ENCODE measurements at places on chromosomes 11 and 22.

DNA sequence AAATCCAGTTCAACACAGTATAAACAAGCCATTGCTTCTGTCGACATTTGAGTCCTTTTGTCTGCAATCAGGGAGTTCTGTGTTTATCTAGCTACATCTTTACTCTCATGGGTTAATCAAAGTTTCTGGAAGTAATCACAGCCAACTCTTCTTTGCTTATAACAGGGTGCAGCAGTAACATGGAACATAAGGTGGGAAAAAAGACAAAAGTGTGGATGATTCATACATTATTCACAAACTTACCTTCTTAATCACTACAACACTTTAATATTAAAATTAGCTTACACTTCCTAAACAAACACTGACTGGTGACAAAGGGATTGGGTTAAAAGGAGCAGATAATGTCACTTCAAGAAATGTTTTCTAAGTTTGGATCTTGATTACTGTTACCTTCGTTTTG is 44.7 kb downstream of the SNX19 start:
- no peak for DNase-seq

DNA sequence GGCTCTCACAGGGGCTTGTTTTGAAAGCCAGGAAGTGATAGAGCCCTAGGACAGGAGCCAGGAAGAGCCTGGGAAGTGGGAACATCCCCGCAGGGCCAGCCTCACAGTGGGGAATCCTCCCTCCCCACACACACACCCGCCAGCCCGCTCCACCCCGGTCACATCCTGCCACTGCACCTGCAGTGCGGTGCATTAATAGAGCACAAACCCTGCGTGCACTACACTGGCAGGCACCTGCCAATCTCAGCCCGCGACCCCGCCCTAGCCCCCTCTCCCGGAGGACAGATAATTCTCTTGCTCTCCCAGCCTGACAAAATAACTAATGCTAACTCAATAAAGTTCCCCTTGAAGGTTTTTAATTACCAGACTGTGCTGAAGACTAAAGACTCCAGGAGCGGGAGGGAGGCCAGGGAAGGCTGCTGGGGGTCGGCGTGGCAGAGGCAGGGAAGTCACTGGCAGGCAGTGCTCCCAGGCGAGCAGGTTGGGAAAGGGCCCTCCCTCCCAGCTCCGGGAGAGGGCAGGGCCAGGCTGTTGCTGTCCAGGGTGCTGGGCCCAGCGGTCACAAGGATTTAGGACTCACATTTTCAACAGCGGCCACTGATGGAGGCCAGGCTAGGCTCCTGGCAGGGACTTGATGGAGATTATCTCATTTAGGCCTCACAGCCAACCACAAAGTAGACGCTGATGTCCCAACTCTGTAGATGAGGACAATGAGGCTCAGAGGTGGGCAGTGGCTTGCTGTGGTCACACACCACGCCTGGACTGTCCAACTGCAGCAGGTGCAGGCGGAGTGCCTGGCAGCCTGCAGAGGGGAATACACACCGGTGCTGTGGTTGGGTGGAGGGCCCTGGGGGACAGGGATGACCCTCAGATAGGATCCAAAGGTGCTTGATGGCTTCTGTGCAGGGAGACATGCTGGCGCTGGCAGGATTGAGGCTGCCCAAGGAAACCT is 23.9 kb upstream of the TCF20 start:
- DNase-seq = peak; percentile 23

- DNase-seq = no peak
Observed at GRCh38 chr11:127049486-127049885, 48.9 kb upstream of the KIRREL3 start.

DNA sequence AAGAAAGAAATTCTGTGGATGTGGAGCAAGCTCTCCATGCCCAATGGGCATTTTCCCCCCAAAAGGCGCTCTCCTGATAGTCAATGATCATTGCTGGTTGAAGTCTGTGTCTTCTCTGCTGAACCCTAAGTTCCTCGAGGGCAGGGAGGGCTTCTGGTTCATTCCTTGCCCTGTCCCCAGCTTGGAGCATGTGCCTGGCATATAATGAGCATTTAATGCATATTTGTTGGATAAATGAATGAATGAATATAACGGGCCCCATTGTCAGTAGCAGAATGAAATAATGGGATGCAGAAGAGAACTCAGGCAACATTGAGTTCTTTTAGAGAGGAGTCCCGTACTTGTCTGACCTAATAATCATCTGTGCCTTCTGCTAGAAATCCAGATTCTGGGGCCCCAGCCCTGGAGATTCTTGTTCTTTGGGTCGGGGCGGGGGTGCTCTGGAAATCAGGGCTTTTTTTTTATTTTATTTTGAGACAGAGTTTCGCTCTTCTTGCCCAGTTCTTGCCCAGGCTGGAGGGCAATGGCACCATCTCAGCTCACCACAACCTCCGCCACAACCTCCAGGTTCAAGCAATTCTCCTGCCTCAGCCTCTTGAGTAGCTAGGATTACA is 64.4 kb downstream of the CD82 start:
- no peak for DNase-seq

GRCh38 chr22:17269607-17270261 is 50.5 kb upstream of the ADA2 start:
- DNase-seq = peak; percentile 66

- DNase-seq = no peak
Observed at GRCh38 chr22:25896098-25896497, 154.1 kb downstream of the MYO18B start.

GRCh38 chr11:122850076-122850631 is 11.9 kb downstream of the CRTAM start:
- DNase-seq = no peak

GRCh38 chr11:93608364-93608763 is 53.1 kb upstream of the CEP295 start:
- DNase-seq = no peak

- no peak for DNase-seq
Observed at GRCh38 chr22:36351921-36352802, 35.6 kb downstream of the MYH9 start.

GRCh38 chr11:71991494-71991893 is 7.2 kb upstream of the IL18BP start:
- DNase-seq = no peak

- DNase-seq = no peak
Observed at GRCh38 chr22:44550711-44551491, 52.9 kb upstream of the RTL6 start.

DNA sequence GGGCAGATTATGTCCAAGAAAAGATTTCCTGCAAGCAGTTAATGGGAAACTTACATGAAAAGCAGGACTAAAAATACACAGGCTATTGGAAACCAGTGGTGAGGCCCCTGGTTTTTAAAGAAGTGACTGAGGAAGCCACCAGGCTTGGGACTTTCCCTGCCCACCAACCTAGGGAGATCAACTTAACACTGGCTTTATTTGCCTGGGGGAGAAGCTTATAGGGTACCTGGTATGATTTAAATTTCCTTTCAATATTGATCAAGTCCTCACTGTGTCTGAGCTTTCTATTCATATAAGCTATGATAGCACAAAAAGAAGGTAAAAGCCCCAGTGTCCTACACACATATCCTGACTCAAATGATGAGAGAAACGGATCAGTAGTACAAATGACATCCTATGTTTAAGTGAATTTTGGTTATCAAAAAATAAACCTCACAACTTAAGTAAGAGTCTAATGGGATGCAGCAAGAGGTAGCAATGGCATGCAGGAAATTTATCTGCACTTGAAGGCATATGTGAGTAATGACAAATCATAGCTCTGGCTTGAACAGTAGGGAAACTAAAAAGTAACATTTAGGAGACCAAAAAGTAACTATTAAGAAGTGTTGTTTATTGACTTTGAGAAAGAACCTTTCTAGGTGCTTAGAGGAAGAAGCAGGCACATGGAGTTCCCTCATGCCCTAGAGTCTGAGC is 85.3 kb downstream of the GAB2 start:
- no peak for DNase-seq

DNA sequence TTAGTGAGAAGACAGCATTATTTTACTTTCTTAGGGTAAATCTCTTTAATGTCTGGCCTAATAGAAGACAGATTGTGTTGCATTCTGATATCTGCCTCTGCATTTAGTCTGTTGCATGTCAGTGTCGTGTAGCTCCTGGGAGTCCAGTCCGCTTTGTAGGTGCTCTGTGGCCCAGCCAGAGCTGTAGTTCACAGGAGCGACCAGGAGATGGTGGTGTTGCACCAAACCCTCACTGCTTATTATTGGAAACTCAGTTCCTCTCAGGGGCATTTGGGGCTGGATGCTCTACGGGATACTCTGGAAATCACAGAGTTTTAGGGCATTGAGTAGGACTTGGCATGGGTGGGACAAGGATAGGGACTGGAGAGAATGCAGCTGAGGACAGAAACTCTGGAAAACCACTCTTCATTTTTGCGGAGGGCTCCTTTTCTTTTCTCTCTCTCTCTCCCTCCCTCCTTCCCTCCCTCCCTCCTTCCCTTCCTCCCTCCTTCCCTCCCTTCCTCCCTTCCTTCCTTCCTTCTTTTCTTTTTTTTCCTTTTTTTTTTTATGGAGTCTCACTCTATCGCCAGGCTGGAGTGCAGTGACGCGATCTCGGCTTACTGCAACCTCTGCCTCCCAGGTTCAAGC is 21.7 kb downstream of the MIAT start:
- peak; percentile 53 for DNase-seq

GRCh38 chr11:69995697-69996096 is 82.4 kb upstream of the ANO1 start:
- DNase-seq = no peak

- DNase-seq = no peak
Observed at GRCh38 chr11:68303083-68303482, 9.3 kb upstream of the LRP5 start.

DNA sequence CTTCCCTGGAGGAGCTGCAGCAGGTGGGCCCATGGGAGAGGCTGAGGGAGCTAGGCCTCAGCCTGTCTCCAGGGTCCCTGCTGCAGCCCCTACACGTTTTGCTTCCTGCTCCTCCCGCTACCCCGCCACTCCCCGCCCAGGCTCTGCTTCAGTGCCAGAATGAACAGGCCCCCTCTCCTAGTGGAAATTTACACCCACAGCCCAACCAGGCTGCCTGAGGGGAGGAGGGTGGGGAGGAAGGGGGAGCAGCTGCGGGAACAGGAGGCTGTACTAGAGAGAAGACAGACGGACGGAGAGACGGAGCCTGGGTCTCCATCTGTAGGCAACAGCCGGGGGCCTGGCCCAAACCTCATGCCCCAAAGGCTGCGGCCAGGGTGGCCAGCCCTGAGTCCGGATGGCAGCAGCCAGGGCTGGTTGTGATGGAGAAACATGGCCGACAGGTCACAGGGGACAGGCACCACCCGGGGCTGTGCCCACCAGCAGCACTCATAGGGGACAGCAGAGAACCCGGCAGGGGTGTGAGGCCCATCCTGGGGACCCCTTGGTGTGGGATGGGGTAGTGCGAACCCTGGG is 20.6 kb downstream of the FLRT1 start:
- DNase-seq = peak; percentile 74

GRCh38 chr11:112113539-112114457 is 27.1 kb downstream of the SDHD start:
- peak; percentile 48 for DNase-seq

GRCh38 chr11:42576318-42576717 is 735.5 kb upstream of the API5 start:
- DNase-seq = no peak

GRCh38 chr11:123429336-123429735 is 733 bp upstream of the GRAMD1B start:
- DNase-seq = no peak

DNA sequence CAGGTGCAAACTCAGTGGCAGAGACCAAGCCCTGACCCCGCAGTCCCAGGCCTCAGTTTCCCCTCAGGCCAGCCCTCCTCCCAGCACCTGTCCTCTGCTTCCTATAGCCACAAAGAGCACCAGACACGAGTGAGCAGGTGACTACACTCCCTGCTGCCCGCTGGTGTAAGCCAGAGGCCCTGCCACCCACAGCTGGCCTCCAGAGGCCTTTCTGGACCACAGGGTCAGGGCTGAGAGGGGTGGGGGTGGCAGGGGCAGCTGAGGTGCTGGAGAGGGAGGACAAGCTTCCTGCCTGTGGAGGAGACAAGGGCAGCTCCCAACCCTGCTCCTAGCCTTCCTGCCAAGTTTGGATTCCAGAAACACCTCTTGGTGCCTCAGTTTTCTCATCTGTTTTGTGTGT is 31.3 kb upstream of the WNT7B start:
- DNase-seq = no peak

DNA sequence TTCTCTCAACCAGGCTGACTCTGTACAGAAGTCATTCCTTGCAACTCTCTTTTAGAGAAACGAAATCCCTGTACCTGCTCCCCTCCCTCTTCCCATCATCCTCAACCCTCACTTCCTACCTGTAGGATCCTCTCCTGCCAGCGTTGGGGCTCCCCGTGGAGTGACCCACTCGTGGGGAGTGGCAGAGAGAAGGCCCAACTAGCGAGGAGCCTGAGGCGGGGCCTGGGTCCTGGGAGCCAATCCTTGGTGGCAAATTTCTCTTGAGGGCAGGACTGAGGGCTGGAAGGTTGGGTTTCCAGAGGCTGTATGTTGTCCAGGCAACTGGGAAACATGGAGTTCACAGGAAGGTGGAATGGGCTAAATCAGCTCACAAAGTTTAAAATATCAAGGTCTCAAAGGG is 10.4 kb downstream of the NHERF4 start:
- DNase-seq = no peak

GRCh38 chr11:40099426-40100161 is 1359.9 kb downstream of the LRRC4C start:
- DNase-seq = no peak

- no peak for DNase-seq
Observed at GRCh38 chr11:106989078-106989455, 29.2 kb downstream of the GUCY1A2 start.

DNA sequence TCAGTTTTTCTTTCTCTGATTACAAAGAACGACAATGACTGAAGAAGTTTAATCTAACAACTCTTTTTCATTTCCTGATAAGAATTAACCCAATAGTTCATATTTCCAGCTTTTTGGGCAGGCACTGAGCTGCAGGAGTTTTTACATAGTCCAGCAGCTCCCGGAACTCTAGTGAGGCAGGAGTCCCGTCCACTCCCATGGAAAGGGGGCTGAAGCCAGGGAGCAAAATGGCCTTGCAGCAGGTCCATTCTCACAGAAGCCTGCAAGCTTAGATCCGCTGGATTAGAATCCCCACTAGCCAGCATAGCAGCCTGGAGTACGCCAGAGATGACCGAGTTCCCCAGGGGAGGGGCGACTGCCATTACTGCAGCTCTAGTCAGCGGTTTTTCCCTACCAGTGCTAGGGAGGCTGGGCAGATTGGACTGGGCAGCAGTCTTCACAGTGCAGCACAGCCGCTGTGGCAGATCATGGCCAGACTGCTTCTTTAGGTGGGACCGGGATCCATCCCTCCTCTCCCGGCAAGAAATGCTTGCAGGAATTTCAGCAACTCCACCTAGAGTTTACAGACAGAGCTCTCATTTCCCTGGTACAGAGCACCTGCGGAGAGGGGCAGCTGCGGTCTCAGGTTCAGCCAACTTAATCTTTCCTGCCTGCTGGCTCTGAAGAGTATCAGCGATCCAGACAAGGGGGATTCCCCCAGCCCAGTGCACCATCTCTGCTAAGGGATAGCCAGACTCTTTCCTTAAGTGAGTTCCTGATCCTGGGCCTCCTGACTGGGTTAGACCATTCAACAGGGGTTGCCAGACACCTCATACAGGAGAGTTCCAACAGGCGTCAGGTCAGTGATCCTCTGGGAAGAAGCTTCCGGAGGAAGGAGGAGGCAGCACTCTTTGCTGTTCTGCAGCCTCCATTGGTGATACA is 742 bp upstream of the CASP4 start:
- DNase-seq = no peak

All from NCI-H2171 (cell line).